Stimulated activated CD4-positive, alpha-beta T cell treated with anti-CD3 and anti-CD28 coated beads, Interleukin-1b, Interleukin-23, amount 100 ng/mL, for 48 hours (primary cell): ENCODE measurements at places on chromosomes 7 and 10.

- peak; percentile 4 for DNase-seq
These were observed 789 bp downstream of the TCF7L2 start for GRCh38 chr10:112950714-112951358.

DNA sequence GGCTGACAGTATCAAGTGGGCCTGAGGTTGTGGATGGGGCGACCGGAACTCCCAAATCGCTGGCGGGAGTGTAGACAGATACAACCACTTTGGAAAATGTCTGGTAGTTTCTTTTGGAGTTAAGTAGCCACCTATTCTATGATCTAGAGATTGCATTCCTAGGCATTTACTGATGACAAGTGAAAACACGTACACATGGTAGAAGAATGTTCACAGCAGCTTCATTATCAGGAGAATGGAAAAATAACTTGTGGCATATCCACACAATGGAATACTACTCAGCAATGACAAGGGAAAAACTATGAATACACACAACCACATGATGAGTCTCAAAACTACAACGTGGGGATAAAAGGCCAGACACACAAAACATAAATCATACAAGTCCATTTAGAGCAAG lies 146.0 kb downstream of the MYOF start:
- DNase-seq, result no peak

GRCh38 chr10:3923033-3923432 lies 138.0 kb upstream of the KLF6 start:
- no peak for DNase-seq

- DNase-seq, result no peak
These were observed 26.2 kb downstream of the HGF start for GRCh38 chr7:81743665-81744064.
